ENCODE measurements at places on chromosomes 12 and 14. TPM values are rescaled to one million over a fixed set of nuclear protein-coding genes. Genes with fewer than 3 reads are reported as not detected.

The TMEM117 gene
- 3.6 TPM for total RNA-seq

DNA sequence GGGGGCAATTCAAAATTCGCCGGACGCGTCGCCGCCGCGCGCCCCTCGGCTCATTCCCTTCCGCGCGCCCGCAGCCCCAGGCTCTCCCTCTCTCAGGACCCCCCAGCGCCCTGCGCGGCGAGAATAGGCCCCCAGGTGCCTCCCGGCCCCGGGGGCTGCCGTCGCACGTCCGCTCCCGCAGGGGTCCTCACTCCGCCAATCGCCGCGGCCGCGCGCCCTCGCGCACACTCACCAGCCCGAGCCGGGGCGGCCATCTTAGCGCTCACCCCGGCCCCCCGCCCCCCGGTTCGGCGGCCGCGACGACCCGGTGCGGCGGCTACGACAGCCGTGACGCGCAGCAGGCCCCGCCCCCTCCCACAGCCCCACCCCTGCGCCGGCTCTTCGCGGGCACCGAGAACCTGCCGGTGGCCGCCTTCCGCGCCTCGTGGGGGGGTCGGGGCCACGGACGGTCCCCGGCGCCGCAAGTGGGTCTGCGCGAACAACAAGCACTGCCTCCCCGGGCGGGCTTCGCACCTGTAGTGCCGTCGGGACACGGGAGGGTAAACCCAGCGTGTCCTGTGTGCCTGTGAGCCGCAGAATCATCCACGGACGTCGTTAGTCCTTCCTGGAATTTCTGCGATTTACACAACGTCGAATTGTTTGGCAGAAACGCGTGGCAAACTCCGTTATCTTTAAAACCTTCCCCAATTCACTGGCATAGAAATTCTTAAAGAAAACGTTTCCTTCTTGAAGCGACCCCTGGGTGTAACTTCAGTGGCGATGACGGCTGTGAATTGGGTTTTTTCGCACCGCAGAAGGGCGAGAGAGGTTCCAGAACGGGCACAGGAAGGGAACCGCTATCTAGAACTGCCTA is 2.5 kb downstream of the USP44 start:
- peak; percentile 45 for DNase-seq

DNA sequence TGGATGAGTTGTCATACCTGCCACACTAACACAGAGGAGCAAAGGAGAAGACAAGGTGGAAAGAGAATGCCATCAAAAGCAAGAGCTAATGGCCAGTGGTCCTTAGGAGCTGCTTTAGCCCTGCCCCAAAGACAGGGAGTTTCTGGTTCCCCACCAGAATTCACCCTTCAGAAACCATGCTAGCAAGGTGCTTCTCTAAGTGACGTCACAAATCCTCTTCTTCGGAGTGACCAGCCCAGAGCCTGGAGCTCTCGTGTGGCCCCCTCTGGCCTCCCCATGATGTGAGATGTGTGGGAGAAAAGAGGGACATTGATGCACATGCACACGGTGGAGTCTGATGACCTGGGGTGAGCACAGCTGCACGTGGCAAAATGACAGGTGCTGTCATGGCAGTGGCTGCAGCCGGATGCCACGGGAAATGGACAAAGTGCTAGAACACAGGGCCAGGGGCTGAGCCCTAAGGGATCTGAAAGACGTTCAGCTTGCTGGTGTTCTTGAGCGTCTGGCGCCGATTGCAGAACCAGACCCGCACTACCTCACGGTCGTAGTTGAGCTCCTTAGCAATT is 16.9 kb upstream of the TFCP2 start:
- DNase-seq, result no peak

DNA sequence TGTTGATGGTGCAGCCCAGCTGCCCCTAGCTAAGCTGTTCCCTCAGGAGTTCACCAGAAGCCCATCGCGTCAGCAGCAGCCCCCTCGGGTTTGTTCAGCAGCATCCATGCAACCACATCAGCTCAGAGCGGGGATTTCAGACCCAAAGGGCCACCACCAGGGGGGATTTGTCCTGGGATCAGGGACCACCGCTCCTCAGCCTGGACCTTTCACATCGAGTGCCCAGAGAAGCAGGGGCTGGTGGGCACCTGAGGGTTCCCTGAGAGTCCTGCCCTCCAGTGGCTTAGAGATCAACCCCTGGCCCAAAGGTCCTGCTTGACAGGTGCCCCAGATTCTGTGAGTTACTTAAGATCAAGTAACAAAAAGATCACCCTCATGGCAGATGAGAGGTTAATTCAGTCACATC is 65.9 kb upstream of the C14orf180 start:
- no peak for DNase-seq

- no peak for DNase-seq
These were observed 825 bp downstream of the DHH start for GRCh38 chr12:49093792-49094159.

GRCh38 chr14:56524971-56525677 is 54.5 kb upstream of the TMEM260 start:
- DNase-seq, result no peak

DNA sequence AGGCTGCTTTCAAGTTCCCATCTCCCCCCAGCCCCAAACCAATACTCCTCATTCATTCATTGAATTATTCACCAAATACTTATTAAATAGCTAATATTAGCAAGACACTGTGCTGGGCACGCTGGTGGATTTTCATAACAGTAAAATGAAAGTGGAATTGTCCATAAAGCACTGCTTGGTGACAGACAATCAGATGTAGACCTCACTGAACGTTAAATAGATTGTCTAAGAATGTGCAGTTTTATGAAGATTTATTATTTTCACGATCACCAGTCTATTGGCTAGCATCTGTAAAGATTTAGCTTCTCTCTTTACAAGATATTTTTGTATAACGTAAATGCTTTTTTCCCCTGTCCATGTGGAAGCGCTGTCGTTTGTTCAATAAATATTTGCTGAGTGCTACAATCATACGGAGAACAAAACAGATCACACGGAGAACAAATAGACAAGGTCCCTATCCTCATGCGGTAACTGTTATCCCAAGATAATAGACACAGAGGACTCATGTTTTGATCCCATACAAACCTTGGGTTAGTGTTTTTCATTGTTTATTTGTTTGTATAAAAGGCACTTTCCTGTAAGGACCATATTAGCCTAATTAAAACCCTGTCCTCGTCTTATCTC is 397.6 kb downstream of the BCAT1 start:
- DNase-seq, result no peak

GRCh38 chr12:78088391-78088832 is 257.7 kb downstream of the NAV3 start:
- DNase-seq, result no peak

DNA sequence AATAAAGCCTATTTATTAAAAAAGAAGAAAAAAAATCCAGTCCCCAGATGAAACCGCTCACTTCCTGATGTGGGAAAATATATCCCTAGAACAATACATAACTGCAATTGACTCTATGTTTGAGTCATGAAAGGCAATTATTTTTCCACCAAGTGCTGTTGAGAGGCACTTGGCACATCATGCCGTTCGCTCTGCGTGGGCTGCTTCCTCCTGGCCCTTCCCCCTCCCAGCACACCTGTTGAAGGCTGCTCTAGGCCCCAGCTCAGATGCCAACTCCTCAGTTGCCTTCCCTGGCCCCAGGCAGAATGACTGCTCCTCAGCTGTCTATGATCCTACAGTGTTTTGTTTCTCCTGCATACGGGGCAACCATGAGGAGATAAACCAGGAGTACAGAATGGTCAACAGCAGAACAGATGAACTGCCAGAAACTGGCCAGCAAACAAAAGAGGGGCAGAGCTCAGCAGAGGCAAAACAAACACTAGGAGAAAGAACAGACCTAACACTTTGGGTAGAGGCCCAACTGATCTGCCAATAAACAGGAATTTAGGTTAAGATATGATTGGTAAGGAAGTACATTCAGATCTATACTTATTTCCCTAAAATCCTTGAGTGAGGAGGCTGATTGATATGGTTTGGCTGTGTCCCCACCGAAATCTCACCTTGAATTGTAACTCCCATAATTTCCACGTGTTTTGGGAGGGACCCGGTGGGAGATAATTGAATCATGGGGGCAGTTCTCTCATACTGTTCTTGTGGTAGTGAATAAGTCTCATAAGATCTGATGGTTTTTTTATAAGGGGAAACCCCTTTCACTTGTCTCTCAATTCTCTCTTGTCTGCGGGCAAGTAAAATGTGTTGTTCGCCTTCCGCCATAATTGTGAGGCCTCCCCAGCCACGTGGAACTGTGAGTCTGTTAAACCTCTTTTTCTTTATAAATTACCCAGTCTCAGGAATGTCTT is 58.6 kb downstream of the SLC38A1 start:
- peak; percentile 82 for DNase-seq

DNA sequence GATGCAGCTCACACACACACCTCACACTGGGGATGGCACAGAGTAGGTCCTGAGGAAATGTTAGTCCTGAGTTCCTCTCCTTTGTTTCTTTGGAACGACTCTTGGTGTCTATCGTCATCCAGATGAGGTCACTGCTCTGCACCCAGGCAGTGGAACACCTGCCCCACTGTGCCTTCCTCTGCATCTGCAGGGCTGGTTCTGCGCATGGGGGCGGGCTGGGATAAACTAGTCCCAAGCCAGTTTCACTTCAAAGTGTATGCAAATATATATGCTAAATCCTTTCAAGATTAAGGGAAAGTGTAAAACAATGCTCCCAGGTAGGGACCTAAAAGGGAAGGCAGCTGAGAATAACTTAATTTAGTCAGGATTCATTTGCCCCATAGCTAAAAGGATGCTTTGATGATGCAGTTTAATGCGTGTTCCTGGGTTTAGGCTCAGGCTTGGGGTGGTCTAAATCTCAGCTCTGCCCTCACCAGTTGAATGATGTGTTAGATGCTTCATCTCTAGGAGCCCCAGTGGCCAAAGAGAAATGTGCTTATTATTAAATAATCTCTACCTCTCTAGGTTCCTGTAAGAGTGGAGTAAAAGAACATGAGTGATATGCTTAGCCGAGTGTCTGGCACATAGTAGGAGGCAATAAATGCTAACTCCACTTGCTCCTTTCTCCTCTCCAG is 47.1 kb upstream of the OVCH1 start:
- no peak for DNase-seq

The PIWIL1 gene
- total RNA-seq, result 0.68 TPM

GRCh38 chr12:27031531-27031930 is 9.2 kb downstream of the MED21 start:
- DNase-seq, result no peak

The RTL1 gene
- total RNA-seq, result not detected

DNA sequence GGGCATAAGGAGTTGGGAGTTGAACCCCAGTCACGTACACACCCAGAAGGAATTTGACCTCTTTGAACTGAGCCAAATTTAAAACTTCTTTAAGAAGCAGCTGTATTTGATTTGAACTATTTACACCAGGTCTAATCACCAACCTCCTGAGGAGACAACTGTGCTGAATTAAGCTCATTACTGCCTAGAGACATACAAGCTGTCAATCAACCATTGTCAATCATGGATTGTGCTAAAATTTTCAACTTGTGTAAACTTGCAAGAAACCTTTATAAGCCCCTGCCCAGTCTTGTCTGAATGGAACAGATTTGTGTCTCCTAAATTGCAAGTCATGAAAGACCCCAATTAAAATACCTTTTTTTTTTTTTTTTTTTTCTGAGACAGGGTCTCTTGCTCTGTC is 44.3 kb upstream of the RESF1 start:
- no peak for DNase-seq

DNA sequence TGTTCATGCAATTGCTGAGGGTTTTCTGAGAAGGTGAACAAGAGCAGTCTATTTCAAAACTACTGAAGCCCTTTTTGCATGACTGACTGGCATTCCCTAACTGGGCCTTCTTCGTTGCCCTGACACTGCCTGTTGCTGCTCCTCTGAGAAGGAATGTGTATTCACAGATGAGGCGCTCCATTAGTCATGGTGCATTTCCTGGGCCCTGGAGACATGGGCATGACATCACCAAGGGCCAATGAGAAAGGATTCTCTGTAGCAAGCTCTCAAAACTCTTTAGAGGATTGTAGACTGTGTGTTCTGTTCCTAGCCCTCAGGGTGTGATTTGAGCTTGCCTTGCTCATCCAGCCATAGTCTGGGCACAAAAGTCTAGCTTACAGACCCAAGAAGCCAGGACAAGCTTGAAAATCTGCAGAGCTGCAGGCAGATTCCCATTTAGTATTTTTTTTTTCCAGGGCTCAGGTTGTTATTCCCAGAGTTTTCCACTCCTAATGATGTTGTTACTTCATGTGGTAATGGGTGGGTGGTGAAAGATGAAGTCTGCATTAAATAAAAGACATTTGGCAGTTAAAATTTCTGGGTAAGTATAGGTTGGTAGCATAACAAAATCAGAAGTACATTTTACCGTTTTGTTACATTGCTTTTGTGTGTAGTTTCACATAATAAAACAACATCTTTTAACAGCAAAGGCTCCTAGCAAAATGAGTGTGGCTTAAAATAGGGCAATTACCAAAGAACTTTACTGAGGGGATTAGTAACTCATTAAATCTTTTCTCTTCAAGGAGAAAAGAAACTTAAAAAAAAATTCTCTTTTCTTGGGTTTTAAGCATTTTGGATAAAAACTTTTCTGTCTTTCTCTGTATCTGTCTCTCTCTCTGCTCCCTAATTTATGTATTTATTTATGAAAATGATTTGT is 318.4 kb downstream of the RAD51B start:
- peak; percentile 99 for DNase-seq

The SLC2A13 gene
- 8.5 TPM for total RNA-seq

DNA sequence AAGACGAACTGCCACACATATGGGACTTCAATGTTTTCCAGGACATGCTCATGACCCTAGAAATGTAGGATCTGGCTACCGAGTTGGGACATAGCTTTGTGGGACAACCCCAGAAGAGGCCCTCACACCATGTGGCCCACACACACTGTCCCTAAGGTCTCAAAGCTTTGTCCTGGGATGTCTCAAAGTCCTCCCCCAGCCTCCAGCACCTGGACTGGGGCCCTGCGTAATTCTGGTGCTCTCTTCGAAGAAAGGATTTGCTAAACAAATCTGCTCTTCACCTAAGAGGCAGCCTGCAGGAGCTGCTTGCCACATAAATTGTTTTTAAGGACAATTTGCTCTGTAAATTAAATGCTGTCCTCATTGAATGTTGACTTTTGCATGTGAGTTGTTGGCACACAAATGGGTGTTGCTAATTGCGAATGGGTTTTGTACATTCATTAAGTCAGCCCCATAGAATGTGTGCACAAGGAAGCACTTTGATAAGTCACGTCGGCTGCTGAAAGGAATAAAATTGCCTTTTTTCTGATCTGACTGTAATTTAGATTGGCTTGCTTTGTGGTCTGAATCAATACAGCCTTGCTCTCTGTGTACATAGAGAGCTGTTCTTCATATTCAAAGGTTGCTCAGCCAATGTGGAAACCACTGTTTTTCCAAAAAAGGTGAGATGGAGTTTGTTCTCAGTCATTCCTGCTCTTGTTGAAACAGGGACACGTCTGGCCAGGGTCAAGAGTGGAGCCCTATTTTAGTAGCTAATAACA is 161.6 kb upstream of the PWP1 start:
- no peak for DNase-seq

GRCh38 chr14:92832137-92832700 is 38.1 kb downstream of the GOLGA5 start:
- no peak for DNase-seq

- DNase-seq, result peak; percentile 4
These were observed 200.3 kb upstream of the PLEKHG7 start for GRCh38 chr12:92502417-92503028.

DNA sequence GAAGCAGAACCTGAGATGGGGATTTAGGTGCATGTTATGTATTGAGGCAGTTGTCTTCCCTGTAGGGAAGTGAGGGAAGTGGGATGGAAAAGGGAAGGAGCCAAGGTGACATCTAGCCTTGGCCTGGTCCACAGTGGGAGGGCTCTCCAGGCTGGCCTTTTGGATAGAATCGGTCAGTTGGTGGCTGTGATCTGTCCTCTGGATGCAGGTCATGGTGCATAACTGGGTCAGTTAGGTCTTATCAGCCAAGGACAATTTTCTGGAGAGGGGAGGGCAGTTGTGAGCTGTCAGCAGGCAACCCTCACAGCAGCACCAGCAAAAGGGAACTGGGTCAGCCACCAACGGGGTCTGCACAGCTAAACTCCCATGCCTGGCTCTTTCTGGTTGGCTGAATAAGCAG is 9.6 kb downstream of the SERPINA12 start:
- DNase-seq, result no peak

The FIGNL2 gene
- total RNA-seq, result 0.09 TPM
